GM23338 (cell line): ENCODE measurements at places on chromosomes 6 and 20. TPM values are rescaled to one million over a fixed set of nuclear protein-coding genes. Genes with fewer than 3 reads are reported as not detected.

- no peaks in the 10 kb centered on the region for H3K27me3 ChIP-seq
- no peak overlapping the region for H3K27ac ChIP-seq
- no peaks in the 10 kb centered on the region for H3K36me3 ChIP-seq
- DNase-seq: no peak
These were observed 61.1 kb upstream of the SNAP25 start for GRCh38 chr20:10157549-10157948.

DNA sequence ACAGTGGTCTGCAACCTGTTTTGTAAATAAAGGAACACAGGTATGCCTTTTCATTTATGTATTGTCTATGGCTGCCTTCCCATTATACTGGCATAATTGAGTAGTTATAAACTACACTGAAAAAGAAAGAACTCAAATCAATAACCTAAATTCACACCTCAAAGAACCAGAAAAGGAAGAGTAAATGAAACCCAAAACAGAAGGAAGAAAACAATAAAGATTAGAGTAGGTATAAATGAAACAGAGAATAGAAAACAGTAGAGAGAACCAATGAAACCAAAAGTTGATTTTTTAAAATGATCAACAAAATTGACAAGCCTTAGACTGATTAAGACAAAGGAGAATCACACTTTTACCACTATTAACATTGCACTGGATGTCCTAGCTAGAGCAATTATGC lies 34.7 kb downstream of the FAM184A start:
- no peaks in the 10 kb centered on the region for H3K36me3 ChIP-seq
- H3K27ac ChIP-seq: no peak overlapping the region
- no peaks in the 10 kb centered on the region for H3K4me1 ChIP-seq

STX11 gene
- total RNA-seq: 0.08 and 0.35 TPM in 2 replicates

DNA sequence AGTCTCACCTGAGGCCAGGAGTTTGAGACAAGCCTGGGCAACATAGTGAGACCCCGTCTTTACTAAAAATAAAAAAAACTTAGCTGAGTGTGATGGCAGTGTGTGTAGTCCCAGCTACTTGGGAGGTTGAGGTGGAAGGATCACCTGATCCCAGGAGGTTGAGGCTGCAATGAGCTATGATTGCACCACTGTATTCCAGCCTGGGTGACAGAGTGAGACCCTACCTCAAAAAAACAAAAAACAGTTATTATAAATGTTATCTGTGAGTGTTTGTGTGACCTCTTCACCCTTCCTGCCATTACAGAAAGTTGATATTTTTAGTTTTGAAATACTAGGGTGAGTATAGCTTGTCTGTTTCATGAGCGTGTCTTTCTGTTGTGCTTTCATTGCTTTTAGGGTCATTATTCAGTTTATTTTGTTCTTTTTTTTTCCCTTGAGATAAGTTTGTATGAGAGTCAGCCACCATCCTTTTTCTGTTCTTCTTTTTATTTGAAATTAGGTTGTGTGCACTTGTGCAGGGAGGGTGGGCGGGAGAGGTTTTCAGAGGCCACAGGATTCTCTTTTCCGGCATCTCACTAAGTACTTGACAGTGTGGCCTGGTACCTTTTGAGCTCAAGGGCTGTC lies 26.2 kb downstream of the CDYL start:
- no peak overlapping the region for H3K4me3 ChIP-seq
- no peaks in the 10 kb centered on the region for H3K36me3 ChIP-seq
- no peak overlapping the region for H3K27ac ChIP-seq
- DNase-seq: no peak
- no peaks in the 10 kb centered on the region for H3K27me3 ChIP-seq

GRCh38 chr6:125316621-125317020 lies 14.9 kb upstream of the HDDC2 start:
- no peak overlapping the region for H3K27ac ChIP-seq
- no peak overlapping the region for H3K4me3 ChIP-seq
- no peaks in the 10 kb centered on the region for H3K36me3 ChIP-seq
- peaks cover 6% of the 10 kb centered on the region; the same call in 1 of the 2 replicates for H3K4me1 ChIP-seq
- no peak for DNase-seq
- H3K27me3 ChIP-seq: no peaks in the 10 kb centered on the region

DNA sequence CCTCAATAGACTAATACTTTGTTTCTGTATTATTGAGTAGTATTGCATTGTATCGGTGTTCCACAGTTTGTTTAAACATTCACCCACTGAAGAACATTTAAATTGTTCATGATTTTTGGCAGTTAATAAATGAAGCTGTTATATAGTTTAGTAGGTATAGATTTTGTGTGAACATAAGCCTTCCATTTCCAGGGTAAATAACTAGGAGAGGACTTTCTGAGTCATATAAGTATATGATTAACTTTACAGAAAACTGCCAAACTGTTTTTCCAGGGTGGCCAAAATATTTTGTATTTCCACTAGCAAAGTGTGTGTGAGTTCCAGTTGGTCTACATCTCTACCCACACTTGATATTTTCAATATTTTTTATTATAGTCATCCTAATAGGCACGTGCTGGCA lies 70.0 kb upstream of the MLIP start:
- no peaks in the 10 kb centered on the region for H3K4me1 ChIP-seq
- H3K36me3 ChIP-seq: no peaks in the 10 kb centered on the region
- no peak for DNase-seq
- H3K27me3 ChIP-seq: no peaks in the 10 kb centered on the region
- no peak overlapping the region for H3K4me3 ChIP-seq

GRCh38 chr6:68368845-68369244 lies 266.2 kb upstream of the ADGRB3 start:
- no peaks in the 10 kb centered on the region for H3K36me3 ChIP-seq
- H3K4me1 ChIP-seq: no peaks in the 10 kb centered on the region
- DNase-seq: no peak
- H3K4me3 ChIP-seq: no peak overlapping the region
- H3K27me3 ChIP-seq: no peaks in the 10 kb centered on the region

TNXB gene
- total RNA-seq: 3.4 and 6.0 TPM in 2 replicates

KCNG1 gene
- total RNA-seq: 26.3 and 31.0 TPM in 2 replicates

KIAA0408 gene
- 4.0 and 7.6 TPM in 2 replicates for total RNA-seq

RNF144B gene
- total RNA-seq: 8.0 and 9.0 TPM in 2 replicates

GRCh38 chr6:57137350-57137749 lies 34.8 kb upstream of the BAG2 start:
- H3K4me3 ChIP-seq: no peak overlapping the region
- no peaks in the 10 kb centered on the region for H3K4me1 ChIP-seq
- no peak for DNase-seq
- H3K27ac ChIP-seq: no peak overlapping the region
- H3K36me3 ChIP-seq: no peaks in the 10 kb centered on the region

- no peak for DNase-seq
- no peak overlapping the region for H3K4me3 ChIP-seq
- H3K27ac ChIP-seq: no peak overlapping the region
- H3K4me1 ChIP-seq: peaks cover 6% of the 10 kb centered on the region; the same call in 1 of the 2 replicates
- no peaks in the 10 kb centered on the region for H3K27me3 ChIP-seq
These were observed 4.5 kb upstream of the ZNF451 start for GRCh38 chr6:57085471-57085870.

OSTM1 gene
- total RNA-seq: 28.1 and 47.7 TPM in 2 replicates

DNA sequence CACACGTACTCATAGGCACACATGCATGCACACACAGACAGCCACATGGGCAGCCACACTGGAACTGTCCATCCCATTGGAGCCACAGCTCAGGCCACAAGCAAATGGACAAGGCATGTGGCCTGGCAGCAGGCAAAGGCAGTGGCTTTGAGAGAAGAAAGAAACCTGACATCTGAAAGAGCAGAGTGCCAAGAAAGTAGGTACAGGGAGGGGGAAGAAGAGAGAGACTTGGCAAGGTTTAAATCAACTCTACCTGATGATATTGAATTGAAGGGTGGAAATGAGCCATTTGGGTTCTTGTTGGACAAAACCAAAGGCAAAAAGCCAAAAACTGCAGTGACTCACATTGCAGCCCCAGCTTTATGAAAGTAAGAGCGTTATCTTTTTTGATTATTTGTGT lies 142.7 kb downstream of the PCSK2 start:
- no peaks in the 10 kb centered on the region for H3K27me3 ChIP-seq
- H3K27ac ChIP-seq: no peak overlapping the region
- H3K4me1 ChIP-seq: no peaks in the 10 kb centered on the region
- DNase-seq: no peak
- no peaks in the 10 kb centered on the region for H3K36me3 ChIP-seq
- no peak overlapping the region for H3K4me3 ChIP-seq

GRCh38 chr20:18103497-18103896 lies 34.2 kb upstream of the KAT14 start:
- peaks cover 2% of the 10 kb centered on the region; the same call in 1 of the 2 replicates for H3K4me1 ChIP-seq
- DNase-seq: no peak
- no peaks in the 10 kb centered on the region for H3K36me3 ChIP-seq
- H3K4me3 ChIP-seq: no peak overlapping the region
- no peak overlapping the region for H3K27ac ChIP-seq

DNA sequence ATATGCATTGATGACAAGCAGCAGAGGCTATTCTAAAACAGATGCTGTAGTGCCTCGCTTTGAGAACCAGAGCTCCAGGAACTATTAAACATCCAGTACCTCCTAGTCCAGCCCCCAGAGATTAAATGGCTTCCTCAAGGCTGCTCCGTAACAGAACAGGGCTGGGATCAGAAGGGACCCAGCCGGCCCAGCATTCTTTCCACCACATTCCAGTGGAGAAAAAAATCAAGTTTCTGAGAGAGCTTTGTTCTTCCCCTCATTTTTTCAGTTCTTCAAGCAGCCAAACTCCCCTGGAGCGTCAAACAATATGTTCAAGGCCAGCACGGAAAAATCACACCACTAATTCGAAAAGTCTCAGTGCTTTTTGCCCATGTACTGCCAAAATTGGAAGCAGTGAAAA lies 5.8 kb upstream of the STMND1 start:
- no peaks in the 10 kb centered on the region for H3K4me1 ChIP-seq
- H3K4me3 ChIP-seq: no peak overlapping the region
- H3K27me3 ChIP-seq: peaks cover 9% of the 10 kb centered on the region
- no peak overlapping the region for H3K27ac ChIP-seq
- no peaks in the 10 kb centered on the region for H3K36me3 ChIP-seq

- no peak overlapping the region for H3K4me3 ChIP-seq
- H3K4me1 ChIP-seq: peaks cover 13% of the 10 kb centered on the region
- H3K36me3 ChIP-seq: no peaks in the 10 kb centered on the region; the same call in 1 of the 2 replicates
- no peak overlapping the region for H3K27ac ChIP-seq
These were observed 7.8 kb downstream of the PTGIS start for GRCh38 chr20:49560186-49560585.

- no peak for DNase-seq
- no peaks in the 10 kb centered on the region for H3K36me3 ChIP-seq
- H3K27ac ChIP-seq: peak overlapping the region; percentile 95; the same call in 1 of the 2 replicates
- peaks cover 53% of the 10 kb centered on the region for H3K4me1 ChIP-seq
- no peaks in the 10 kb centered on the region for H3K27me3 ChIP-seq
These were observed 15.0 kb upstream of the MYMX start for GRCh38 chr6:44201638-44202303.

NELFE gene
- 64.0 and 69.0 TPM in 2 replicates for total RNA-seq

DNA sequence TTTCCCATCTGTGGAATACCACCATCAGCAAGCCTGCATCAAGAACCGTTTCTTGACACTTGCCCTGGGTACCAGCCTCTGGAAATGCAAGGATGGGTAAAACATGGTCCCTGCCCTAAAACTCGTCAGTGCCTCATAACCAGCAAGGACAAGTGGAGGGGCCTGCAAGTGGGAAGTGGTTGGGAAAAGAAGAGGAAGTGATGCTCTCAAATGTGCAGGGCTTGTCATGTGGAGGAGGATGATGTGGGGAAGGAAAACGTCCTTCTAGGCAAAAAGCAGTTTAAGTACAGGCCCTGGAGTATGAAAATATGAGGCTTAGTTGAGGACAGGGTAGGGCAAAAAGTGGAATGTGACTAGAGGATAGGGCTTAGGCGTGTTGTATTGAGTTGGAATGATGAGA lies 19.0 kb downstream of the RREB1 start:
- H3K4me3 ChIP-seq: no peak overlapping the region
- no peaks in the 10 kb centered on the region for H3K27me3 ChIP-seq
- H3K36me3 ChIP-seq: no peaks in the 10 kb centered on the region
- peaks cover 10% of the 10 kb centered on the region; the same call in 1 of the 2 replicates for H3K4me1 ChIP-seq
- DNase-seq: no peak
- H3K27ac ChIP-seq: no peak overlapping the region

DNA sequence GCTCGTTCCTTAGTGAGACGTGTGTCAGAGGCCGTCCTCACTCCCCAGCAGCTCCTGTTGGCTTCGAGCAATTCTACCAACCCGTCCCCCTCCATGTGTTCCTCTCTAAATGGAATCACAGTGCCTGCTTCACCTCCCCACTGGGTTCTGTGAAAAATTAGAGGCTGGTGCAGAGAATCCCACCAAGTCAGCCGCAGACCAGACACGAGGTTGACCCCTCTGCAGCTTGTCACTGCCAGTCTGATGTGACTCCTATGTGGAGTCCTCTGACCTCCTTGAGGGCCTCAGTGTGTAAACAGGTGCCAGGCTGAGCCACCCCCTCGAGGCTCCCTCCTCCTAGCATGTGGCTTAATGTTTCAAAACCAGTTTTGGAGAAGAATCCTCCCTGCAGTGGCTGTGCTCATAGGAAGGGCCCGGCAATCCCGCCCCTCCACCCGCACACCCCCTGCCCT lies 12.6 kb upstream of the IRF4 start:
- no peaks in the 10 kb centered on the region for H3K27me3 ChIP-seq
- 0 out of 2 replicates have a peak, but pooled peaks cover 12% of the 10 kb centered on the region for H3K4me1 ChIP-seq
- DNase-seq: no peak
- no peak overlapping the region for H3K27ac ChIP-seq
- H3K4me3 ChIP-seq: no peak overlapping the region

SLC26A8 gene
- 1.9 and 2.9 TPM in 2 replicates for total RNA-seq

PRDM1 gene
- 0.62 and 0.73 TPM in 2 replicates for total RNA-seq

- H3K27ac ChIP-seq: no peak overlapping the region
- H3K4me1 ChIP-seq: no peaks in the 10 kb centered on the region
- no peak for DNase-seq
- H3K27me3 ChIP-seq: no peaks in the 10 kb centered on the region
These were observed 850.9 kb downstream of the TFAP2A start for GRCh38 chr6:9564021-9564420.

- H3K4me3 ChIP-seq: no peak overlapping the region
- no peak overlapping the region for H3K27ac ChIP-seq
- H3K4me1 ChIP-seq: no peaks in the 10 kb centered on the region
- no peaks in the 10 kb centered on the region for H3K36me3 ChIP-seq
These were observed 70.3 kb downstream of the SCML4 start for GRCh38 chr6:107753778-107754177.

DNA sequence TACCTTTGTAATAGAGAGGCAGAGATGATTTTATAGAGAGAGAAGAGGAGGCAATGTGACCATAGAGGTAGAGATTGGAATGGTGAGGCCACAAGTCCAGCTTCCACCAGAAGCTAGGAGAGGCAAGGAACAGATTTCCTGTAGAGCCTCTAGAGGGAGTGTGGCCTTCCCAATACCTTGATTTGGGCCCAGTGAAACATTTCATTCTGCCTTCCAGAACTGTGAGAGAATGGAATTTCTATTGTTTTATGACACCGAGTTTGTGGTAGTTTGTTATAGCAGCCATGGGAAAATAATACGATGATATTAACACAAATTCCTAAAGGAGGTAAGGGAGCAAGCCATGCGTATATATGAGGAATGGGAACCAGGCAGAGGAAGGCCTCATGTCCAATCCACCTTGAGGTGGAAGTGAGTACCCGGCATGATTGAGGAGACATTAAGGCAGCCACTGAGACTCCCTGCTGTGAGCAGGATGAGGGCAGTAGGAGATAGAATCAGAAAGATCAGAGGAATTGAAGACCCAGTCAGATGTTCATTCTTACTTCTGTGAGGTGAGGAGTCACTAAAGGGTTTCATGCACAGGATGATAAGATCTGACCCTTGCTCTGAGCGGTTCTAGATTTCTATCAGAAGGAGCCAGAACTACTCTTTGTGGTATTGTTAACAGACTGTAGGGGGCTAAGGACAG lies 636.3 kb upstream of the IMPG1 start:
- no peaks in the 10 kb centered on the region for H3K27me3 ChIP-seq
- H3K4me1 ChIP-seq: no peaks in the 10 kb centered on the region
- H3K36me3 ChIP-seq: no peaks in the 10 kb centered on the region
- no peak overlapping the region for H3K4me3 ChIP-seq

AVP gene
- not detected in 2 replicates for total RNA-seq

- H3K36me3 ChIP-seq: no peaks in the 10 kb centered on the region
- no peak overlapping the region for H3K4me3 ChIP-seq
- no peak overlapping the region for H3K27ac ChIP-seq
- H3K4me1 ChIP-seq: peaks cover 5% of the 10 kb centered on the region
These were observed 7.5 kb downstream of the F13A1 start for GRCh38 chr6:6312901-6313441.
